ENCODE measurements at places on chromosomes 4 and X. TPM values are rescaled to one million over a fixed set of nuclear protein-coding genes. Genes with fewer than 3 reads are reported as not detected.

- no peak for DNase-seq
These were observed 91.1 kb upstream of the VEGFC start for GRCh38 chr4:176883681-176884418.

GRCh38 chr4:15378062-15378461 lies 49.8 kb upstream of the C1QTNF7 start:
- no peak for DNase-seq

Gene NUDT11
- total RNA-seq = 0.14 TPM

DNA sequence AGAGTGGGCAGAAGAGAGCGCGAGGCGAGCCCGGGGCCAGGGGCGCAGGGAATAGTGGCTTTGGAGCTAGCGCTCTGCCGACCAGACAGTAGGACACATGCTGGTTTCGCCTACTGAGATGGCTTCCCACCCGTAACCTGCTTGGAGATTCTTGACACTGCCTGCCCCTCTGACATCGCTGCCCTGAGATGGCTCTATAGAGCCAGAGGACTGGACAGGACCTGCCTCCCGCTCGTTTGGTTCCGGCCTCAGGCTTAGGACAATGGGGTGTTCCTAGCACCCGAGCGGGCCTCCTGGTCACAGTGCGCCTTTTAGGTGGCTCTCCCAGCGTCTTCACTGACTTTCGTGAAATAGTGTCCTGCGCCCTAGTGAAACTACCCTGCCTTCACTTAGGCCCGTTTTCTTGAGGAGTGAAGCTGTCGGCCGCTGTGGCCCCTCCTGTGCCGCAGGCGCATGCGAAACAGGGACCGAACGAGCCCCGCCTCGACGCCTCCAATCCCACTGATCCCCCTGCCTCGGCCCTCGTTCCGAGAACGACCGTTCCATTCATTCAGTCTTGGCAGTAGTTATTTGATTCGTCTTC lies 608 bp downstream of the TAF1 start:
- DNase-seq = no peak

DNA sequence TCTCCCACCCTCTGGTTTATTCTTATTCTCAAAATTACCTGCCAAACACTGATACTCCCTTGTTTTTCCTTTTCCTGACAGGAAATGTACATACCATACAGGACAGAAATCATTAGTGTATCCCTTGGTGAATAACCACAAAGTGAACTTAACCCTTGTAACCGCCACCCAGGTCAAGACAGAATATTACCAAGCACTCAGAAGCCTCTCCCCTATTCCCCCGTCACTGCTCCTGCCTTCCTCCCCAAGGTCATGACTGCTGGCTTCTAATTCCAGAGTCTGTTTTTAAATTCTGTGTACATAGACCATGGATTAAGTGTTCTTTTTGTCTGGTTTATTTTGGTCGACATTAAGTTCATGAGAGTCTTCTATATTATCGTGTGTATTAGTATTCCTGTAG lies 37.7 kb downstream of the HTT start:
- no peak for DNase-seq

DNA sequence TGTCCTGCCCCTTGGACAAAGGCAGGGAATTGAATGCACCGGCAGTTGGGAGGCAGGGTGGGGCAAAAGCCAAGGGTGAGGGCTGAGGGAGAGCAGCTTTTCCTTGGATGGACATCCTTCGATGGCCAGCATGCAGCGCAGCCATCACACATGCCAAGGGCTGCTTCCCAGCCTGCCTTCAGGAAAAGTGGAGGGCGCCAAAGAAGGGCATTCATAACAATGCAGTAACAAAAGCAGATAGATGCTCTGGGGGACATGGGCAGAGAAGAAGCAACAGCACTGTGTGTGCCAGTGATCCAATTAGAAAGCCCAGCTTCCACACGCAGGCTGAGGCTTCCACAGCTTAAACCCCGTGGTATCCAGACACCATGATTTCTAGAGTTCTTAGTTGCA lies 71.5 kb downstream of the TSPAN5 start:
- DNase-seq = no peak

Gene S100G
- total RNA-seq = not detected

DNA sequence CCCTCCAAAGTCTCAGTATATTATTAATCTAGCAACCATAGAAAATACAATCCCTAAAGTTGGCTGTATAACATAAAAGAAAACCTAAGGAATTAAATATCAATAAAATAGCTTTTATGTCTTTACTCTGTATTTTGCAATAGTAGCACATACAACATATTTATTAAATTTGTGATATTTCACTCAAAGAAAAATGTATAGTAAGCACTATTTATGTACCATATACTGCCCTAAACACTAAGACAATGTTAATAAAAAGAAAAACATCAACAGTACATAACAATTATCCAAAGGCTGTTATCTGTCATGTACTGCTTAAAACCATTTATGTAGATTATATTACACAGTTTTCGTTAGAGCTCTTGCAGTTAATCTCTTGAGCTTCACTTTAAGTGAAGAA lies 834.5 kb upstream of the INTU start:
- no peak for DNase-seq

GRCh38 chrX:17638731-17639130 lies 98.6 kb upstream of the SCML1 start:
- no peak for DNase-seq

- DNase-seq = no peak
These were observed 255.3 kb downstream of the RAPGEF2 start for GRCh38 chr4:159358226-159358625.

Gene PHOX2B
- total RNA-seq = not detected

DNA sequence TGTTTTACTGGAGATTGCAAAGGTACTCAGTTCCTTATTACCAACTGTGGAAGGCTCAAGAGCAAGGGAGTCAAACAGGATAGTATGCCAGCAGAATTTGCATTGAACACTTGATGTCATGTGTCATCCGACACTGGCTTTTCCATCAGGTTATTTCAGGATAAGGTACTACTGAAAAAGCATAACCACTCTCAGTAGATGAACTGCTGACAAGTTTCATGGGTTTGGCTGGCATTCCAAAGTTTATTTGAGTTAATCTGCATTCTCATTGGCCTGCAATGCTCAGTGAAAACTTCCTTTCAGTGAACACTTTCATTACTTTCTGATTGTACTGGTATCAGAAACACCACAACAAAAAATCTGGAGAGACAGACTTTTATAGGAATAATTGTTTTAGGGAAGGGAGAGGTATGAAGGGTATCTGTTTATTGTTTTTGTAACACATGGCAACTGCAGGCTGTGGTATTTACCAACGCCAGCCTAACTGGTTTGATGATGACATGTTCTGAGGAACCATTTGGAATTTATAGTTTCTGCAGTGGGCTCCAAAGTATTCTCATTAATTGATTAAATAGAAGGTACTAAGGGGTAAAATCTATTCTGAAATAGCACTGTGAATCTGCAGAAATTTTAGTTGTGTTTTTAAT lies 345.7 kb upstream of the NR3C2 start:
- no peak for DNase-seq

Gene DCAF4L1
- 0.24 TPM for total RNA-seq

DNA sequence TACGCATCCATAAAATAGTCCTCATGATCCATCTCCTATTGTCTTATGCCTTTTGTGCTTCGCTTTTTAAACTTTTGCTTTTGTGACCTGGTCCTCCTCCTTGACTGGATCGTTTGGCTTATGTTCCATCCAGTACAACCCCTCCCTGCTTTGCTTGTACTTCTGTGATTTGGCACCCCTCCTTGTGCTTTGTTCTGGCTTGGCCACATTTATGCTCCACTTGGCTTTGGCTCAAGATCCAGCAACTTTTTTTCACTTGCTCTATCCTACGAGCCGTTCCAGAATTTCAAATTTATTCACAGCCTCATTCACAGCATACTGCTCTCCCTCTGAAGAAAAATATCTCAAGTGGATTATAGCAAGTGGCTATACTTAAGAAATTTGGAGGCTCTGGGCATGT lies 28.0 kb upstream of the GLRA2 start:
- no peak for DNase-seq

GRCh38 chr4:116925900-116926457 lies 159.4 kb downstream of the TRAM1L1 start:
- DNase-seq = peak; percentile 53

Gene TMEM154
- total RNA-seq = 3.2 TPM

DNA sequence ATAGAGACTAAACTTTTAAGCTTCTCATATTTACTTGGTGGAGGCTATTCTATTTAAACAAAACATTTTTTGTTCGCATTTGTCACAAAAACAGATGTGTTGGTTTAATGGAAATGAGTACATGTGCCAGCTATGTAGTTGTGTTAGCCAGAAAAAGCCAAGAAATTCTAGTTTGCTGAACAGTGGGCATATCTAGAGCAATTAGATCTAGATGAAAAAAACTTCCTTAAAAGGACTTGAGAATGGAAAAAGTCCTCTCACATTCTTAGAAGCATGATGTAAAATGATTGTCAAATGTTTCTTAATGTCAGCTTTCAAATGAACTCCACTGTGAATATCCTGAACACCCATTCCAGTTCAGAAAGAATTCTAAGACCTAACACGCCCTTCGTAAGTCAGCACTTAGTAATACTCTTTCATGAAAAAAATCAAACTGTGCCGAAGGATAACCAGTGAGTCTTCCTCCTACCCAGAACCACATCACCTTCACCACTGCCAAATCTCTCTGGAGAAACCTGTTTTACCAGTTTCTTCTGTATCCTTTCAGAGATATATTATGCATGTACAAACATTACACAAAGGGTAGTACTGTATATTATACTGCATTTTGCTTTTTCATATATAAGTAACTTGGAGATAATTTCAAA lies 28.2 kb downstream of the PHKA1 start:
- no peak for DNase-seq

- no peak for DNase-seq
These were observed 21.7 kb downstream of the RAB40AL start for GRCh38 chrX:102958794-102959193.

- DNase-seq = no peak
These were observed 10.0 kb upstream of the CHIC2 start for GRCh38 chr4:54074381-54074780.

DNA sequence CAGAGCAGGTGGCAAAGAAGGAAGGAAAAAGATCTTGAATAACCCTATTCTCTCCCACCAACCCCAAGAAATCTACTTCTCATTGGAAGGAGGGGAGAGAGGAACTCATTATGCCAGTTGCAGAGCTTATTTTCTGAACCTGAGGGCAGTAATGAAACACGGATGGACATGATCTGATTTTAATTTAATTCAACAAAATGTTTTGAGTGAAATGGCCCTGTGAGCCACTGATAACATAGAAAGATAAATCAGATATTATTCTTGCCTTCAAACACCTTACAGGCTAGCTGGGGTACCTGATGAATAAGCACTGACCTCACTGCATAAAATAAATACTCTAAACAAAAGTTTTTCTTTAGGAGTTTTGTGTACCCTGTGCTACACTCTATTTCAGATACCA lies 30.3 kb downstream of the DAPP1 start:
- DNase-seq = no peak

Gene CTAG1A
- total RNA-seq = not detected

DNA sequence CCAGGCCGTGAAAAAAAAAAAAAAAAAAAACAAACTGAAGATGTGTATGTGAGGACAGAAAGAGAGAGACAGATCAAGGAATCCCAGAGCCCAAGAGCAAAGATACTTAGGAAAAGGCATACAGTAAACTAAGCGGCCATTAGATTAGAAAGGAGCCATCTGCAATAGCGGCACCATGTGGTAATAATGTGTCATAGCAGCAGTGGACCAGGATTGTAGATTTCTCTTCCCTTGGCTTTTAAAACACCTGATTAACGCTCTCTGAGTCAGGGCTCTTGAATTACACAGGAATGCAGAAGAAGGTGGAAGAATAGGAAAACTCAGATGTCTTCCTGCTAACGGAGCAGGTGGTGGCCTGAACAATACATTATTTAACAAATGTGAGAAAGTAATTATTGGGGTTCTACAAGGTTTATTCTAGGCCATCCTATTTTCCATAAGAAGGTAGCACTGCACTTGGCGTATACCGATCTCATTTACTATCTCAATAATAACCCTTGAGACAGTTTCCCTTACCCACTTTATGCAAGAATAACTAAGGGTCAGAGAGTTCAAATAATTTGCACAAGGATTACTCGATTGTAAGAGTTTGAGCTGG lies 182.7 kb downstream of the KCNIP4 start:
- no peak for DNase-seq

DNA sequence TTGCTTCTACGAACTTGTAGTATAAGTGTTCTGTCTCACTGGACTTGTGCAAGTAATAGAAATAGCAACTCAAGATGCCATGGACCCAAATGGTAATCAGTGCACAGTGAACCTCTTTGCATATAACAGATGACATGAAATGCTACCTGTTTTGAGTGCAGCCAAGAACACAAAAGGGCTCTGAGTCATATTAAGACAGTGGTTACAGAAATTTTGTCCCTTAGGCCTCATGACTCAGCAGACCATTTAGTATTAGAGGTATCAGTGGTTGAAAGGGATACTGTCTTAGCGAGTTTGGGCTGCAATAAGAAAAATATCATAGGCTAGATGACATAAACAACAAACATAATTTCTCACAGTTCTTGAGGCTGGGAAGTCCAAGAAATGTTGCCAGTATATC lies 502.9 kb upstream of the PCDH10 start:
- DNase-seq = no peak

DNA sequence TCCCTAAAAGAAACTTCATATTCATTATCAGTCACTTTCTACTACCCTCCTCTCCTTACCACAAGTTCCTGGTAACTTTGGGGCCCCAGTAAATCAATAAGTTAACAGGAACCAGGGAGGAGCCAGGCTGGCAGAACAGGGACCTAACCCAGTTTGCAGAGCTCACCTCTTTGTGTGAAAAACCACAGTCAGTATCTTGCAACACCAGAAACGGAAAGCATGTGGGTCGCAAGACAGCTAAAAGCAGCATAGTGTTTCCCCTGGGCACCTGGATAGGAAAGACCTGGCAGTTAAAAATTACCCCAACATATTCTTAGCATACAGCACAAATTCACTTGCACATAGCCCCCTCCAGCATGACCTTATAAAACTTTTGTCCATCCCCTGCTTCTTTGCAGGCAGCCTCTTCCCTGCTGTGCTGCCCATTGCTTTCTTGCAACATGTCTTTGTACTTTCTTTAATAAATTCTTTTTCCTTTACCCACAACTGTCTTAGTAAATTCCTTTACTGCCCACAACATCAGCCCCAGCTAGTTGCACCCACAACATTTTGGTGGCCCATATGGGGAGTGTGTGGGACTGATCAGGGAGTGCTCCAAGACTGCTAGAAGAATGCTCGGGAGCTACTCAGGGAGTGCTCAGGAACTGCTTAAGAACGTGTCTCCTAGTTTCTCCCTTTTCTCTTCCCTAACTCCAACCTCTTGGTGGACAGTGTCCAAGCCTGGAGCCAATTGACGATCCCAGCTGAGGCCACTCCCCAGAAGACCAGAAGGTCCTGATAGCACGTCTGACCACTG lies 83.4 kb downstream of the MSN start:
- no peak for DNase-seq

Measured in Right ventricle myocardium inferior (tissue), 1 donor.